ENCODE measurements at places on chromosomes 6 and 20.
A peak's percentile ranks its signal among the peaks of the same experiment; 100 is the strongest.

DNA sequence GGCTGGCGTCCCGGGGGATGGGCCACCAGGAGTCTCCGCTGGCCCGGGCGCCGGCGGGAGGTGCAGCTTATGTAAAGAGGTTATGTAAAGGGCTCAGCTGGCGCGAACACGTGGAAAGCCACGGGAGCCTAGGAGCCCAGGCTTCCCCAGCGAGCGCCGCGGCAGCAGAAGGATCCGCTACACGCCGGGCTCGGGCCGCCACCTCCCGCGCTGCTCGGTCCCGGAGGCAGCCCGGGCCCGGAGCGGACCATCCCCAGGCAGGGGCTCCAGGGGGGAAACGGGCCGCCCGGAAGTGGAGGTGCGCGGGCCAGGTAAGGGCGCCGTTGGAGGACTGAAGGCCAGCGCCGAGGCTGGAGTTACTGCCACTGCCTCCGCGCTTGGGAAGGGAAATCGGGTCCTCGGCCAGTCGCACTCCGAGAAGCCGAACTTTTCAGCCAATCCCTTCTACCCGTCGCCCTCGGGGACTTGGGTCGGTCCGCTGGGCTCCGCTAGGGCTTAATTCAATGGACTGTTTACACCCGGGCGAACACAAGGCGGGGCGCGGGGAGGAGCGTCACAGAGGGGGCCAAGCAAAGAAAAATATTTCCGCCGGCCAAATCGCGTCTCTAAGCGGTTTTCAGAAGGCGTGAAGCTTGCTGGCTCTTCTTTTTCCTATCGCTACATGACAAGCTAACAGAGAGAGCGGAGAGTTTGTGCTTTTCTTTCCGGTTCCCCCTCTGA lies 398 bp downstream of the STK35 start:
- DNase-seq: peak; percentile 74

DNA sequence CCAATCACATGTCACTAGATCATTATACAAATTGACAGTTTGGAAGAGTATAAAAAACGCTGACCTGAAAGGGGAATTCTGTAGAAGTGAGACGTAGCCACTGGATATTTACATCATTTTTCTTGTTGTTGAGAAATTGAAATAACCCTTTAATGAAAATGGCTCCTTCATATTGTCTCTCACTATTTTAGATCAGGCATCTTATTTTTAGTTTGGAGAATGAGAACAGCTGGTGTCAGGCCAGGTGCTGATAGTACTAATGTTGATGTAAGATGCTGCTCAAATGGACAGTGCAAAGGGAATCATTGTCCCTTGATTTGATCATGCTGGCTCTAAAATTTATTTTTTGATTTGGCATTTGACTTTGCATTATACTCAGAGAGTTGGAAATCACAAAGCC lies 17.4 kb downstream of the NKAIN2 start:
- DNase-seq: no peak

DNA sequence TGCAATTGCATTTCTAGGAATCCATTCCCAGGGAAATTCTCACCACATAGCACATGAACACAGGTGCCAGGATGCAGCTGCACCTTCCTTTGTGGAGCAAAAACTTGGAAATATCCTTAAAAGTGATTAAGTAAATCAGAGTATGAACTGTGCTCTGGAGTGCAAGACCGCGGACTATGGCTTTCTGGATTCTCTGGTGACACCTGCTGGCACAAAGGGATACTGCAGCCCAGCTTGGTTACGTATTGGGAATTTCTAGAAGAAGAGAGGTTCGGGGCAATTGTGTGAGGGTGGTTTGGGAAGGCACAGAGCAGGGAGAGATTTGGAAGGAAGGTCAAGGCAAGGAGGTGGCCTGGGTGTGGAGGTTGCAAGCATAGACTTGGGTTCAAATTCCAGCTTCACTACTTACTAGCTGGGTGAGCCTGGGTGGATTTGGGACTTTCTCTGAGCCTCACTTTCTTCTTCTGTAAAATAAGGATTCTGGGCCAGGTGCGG lies 15.9 kb upstream of the PEDS1 start:
- DNase-seq: no peak

- no peak for DNase-seq
Observed at GRCh38 chr6:42372699-42373098, 79.0 kb downstream of the TRERF1 start.

All from thoracic aorta (tissue), 2 donors.